Activated T-cell treated with anti-CD3 and anti-CD28 coated beads, Interleukin-2, amount 50 U/mL, for 1 hour (primary cell): ENCODE measurements at places on chromosomes 5 and 9.

DNA sequence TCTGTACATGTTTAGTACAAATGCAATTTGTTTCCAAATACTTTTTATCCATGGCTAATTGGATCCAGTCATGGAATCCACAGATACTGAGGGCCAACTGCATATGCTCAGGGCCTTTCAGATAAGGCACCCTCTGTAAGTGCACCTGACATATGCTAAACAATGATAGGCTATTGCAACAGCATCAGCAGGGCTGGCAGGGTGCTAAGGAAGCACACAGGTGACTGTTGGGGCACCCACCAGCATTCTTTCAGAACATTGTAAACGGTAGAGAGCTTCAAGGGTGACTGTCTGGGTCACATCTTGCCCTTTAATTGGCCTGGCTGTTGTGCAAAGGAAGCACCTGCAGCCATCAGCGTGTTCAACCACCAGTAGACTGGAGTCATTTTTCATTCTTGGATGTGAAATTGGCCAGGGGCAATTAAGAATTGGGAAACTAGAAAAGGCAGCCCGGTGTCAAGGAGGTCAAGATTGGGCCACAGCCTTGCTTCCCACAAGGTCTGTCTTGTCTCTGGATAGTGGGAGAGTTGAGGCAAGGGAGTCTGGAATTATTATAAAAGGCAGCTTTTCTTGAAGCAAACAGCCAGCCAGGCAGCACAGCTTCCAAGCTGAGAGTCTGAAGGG is 129.3 kb upstream of the RAI14 start:
- DNase-seq, result no peak

- no peak for DNase-seq
These were observed 19.3 kb upstream of the RXRA start for GRCh38 chr9:134306636-134307600.

DNA sequence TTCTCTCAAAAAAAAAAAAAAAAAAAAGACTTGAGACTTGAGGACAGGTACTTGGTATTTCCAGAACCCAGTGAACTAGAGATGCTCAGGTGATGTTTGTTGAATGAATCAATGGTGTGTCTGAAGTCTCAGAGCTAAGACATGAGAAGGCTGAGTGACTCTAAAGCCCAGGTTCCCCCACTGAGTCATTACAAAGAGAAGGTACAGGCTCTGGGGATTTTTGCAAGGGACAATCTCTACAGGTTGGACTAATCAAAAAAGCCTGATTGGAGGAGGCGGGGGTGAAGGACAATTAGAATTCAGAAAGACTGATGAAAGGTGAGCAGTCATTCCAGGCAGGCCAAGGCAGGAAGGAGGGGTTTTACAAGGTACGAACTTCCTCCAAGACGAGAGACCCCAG is 8.2 kb upstream of the FABP6 start:
- DNase-seq, result no peak

DNA sequence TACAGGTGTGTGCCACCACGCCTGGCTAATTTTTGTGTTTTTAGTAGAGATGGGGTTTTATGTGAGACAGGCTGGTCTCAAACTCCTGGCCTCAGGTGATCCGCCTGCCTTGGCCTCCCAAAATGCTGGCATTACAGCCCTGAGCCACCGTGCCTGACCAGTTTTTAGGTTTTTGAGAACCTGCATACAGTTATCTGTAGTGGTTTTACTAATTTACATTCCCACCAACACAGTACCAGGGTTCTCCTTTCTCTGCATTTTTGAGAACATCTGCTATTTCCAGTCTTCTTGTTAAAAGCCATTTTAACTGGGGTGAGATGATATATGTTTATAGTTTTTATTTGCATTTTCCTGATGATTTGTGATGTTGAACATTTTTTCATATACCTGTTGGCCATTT is 12.8 kb downstream of the DMXL1 start:
- DNase-seq, result no peak

- DNase-seq, result no peak
These were observed 365.2 kb downstream of the SPATA31D1 start for GRCh38 chr9:82353631-82354278.

DNA sequence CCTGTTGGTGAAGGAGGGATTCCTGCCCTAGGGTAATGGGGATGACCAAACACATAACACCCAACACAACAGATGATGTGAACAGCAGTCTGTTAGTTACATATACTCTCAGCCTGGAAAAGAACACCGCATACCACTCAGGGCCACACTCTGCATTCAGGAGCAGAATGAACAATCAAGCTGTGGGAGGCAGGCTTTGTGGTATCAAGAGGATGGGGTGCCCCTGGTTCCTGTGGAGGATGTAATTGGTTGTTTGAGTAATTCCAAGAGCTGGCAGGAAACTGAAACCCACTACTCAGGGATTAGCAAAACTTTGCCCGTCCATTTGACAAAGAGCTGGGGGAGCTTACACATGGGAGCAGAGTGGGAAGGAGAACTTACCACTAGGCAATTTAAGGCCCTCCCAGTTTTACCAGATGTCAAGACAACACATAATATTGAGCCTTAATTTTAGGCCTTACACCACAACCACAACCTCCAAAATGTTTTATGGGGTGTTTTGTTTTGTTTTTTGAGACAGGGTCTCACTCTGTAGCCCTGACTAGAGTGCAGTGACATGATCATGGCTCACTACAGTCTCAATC is 15.6 kb upstream of the PRKAA1 start:
- no peak for DNase-seq

DNA sequence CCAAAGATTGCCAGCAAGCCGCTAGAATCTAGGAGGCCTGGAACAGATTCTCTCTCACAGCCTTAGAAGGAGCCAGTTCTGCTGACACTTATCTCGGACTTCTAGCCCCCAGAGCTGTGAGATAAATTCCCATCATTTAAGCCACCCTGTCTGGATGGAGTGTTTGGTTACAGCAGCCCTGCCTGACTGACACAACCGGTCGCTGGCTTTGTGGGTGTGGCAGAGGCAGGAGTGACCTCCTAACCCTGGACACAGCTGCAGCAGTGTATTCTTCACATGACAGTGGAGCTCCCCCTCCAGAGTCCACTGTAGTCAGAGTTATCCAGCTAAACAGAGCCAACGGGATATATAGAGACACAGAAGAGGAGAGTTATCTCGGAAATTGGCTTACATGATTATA is 21.2 kb upstream of the IL17B start:
- DNase-seq, result no peak

GRCh38 chr9:137454145-137454596 is 5.0 kb downstream of the NSMF start:
- DNase-seq, result peak; percentile 65

GRCh38 chr5:118553662-118554061 is 434.7 kb downstream of the DTWD2 start:
- no peak for DNase-seq

DNA sequence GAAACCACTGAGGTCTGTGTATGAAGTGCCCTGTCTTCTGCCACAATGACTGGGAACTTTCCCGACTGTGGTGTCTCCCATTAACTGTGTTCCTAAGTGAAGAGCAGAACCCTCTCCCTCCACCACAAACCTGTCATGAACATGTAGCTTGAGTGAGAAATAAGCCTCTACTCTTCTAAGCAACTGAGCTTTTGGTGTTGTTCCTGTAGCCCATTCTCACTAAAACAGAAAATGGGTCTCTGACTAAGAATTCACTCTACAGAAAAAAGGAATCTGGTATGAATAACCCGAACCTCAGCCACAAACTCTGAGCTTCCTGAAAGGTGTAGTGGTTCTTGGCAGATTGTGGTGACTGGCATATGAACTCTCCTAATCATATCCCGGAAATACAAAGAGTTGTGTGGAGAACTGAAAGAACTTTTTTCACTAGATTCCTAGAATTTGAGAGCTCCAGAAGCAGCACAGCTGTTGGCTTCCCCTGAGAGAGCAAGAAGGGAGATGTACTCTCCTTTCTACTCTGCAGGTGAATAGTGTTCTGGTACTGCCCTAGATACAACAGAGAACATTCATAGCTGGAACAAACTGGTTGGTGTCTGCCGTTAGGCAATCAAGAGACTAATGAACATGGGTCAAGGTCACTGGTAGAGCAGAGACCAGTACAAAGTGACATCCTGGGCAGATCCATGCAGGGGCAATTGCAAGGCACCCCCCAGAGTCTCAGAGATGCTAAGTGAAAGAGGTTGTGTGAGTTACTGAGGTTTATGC is 283.8 kb downstream of the PDE4D start:
- DNase-seq, result no peak

DNA sequence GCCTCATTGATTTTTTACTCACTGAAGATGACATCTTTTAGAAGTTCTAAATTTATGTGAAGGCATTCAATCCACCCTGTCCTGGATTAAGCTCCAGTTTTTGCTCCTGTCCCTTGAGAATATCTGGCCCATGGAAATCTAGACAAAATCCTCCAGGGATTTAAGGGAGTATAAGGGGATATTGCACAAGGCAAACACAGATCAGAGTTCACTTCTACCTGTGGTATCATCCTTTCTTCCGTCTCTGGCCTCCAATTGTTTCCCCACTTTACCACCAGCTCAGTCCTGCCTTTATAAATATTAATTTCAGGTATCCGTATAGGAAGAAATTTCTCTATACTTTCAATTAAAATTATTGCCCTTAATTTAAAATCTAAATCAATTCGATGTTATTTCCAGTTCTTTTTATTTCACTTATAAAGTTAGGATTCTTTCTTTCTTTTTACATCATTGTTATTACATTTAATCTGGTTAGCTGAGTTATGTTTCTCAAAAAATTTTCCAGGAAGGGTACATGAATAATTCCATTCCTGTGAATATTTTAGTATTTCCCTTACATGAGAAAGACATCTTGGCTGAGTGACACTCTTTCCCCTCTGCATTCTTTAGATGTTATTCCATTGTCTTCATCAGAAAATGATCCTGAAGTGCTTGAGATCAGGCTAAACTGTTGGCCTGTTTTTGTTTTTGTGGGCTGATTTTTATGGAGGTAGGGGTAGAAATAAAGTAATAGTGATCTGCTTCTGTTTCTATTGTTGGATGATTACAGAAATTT is 194.3 kb upstream of the MAP3K1 start:
- no peak for DNase-seq

- DNase-seq, result no peak
These were observed 11.9 kb downstream of the VAV2 start for GRCh38 chr9:133979921-133980863.

DNA sequence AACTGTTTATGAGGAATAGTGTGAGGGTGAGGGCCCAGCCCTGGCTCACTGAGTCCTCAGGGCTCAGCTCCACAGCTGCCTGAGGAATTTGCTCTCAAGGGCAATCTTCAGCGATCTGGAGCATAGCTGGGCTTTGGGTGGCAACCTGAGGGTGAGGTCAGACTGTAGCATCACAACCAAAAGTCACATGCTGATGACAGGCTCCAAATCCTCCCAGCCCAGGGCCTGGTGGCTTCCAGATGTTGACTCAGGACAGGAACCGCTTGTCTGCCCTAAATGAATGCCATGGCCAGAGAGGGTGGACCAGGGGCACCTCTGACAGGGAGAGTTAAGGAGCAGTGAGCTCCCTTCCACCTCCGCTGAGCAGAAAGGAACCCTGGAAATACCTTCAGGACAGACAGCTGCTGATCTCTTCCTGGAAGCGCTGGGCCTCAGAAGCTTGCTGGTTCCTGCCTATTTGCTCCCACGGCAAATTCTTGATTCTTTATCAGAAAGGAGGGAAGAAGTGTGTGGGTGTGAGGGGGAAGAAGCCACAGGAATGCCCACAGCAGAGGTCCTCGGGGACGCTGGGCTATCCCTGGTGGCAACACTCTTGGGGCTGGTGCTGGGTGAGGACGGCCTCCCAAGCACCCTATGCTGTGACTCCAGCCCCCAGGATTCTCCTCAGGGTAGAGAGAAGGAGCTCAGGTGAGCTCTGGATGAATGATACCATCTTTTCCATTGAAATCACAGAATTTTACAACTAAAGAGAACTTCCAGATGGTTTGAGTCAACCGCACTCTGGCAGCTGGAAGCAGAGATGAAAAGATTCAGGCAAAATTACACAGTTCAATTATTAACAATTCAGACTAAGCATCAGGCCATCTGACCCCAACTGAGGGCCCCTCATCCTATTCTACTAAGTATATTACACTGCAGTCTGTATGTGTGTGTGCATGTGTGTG is 13.8 kb upstream of the CTSL start:
- DNase-seq, result no peak

- peak; percentile 71 for DNase-seq
These were observed at the start of gene GALNT12 for GRCh38 chr9:98807070-98807813. Gene GALNT12 (plus strand): TSS chr9:98807670. CDS start chr9:98807699, 29 bp downstream.

GRCh38 chr5:10660135-10660534 is 96.3 kb downstream of the ANKRD33B start:
- no peak for DNase-seq

- DNase-seq, result no peak
These were observed 10.4 kb downstream of the ZNF189 start for GRCh38 chr9:101409079-101409477.

GRCh38 chr5:139822553-139823425 is 27.2 kb downstream of the PSD2 start:
- no peak for DNase-seq

GRCh38 chr9:7739595-7739994 is 60.0 kb downstream of the DMAC1 start:
- no peak for DNase-seq

DNA sequence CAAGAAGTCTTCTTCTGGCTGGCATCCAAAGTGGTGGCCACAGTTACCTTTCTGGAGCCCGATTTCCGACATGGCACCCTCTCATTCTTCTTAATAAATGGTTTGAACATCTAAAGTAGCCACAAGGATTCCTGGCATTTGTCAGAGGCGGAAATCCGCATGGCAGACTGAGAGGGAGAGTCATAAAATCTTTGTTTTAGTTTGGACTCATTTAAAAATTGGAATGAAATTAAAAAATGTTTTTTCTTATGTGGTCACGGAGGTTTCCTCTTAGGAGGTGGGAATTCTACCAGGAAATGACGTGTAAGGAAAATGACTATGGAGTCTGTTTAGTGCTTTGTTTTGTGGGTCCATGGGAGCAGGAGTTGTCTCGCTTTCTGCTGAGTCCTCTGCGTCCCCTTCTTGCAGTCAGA is 133.0 kb upstream of the PTCH1 start:
- DNase-seq, result no peak

DNA sequence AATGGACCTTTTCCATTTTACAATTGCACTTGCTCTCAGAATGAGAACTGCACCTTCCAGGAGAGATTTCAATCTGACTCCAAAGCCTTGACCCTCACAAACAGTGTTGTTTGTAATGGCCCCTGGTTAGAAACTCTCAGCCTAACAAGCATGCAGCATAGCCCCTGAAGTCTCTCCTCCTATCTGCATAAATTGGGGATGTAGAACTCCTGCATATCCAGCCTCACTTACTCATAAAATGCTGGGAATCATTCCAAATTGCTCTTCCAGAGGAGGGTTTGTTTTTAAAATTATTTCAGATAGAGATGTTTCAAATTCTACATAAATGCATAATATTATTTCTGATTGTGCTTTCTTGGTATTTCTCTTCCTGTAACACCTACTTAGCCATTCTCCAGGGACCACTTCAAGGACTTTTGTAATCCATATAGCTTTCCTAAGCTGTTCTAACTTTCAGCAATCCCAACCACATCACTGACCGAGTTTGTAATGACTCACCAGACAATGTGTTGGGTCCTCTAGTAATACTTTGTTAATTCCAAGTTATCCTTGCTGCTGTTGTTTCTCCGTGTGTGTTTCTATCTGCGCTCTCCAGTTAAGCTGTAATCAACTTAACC is 143.8 kb upstream of the CCDC152 start:
- DNase-seq, result no peak
